ENCODE measurements at places on chromosomes 11 and 22.

DNA sequence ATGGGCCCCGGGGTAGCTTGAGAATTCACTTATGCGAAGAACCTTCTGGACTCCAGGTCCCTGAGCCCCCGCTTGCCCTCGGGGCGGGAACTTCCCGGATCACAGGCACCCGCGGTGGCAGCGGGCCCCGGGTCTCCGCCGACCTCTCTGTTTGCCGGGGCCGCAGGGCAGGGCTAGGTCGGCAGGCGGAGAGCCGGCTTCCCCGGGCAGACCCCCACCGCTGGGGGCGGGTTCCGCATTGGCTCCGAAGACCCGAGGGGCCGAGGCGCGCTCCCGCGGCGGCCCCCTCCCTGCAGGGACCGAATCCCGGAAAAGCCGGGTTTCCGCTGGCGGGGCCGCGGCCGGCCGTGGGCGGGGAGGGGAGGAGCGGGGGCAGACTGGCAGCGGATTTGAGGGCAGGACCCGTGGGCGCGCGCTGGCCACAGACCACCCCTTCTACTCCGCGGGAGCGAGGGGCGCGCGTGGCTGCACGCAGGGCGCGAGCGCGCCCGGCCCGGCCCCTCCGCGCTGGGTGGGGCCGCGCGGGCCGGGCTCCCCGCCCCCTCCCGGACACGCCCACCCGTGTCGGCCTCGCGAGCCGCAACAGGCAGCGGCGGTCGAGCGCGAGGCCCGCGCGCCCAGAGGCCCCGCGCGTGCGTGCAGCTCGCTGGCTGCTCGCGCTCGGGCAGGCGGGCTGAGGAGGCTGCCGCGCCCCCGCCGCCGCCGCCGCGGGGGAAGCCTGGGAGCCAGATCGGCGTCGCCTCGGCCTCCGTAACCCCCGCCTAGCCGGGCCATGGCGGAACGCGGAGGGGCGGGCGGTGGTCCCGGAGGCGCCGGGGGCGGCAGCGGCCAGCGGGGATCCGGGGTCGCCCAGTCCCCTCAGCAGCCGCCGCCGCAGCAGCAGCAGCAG, at the start of gene PACS1:
TSS of gene PACS1 (plus strand) at position 558 of the 889 bp plus-strand sequence. CDS start at position 773, 215 bp downstream.
- peak; percentile 95 for DNase-seq

DNA sequence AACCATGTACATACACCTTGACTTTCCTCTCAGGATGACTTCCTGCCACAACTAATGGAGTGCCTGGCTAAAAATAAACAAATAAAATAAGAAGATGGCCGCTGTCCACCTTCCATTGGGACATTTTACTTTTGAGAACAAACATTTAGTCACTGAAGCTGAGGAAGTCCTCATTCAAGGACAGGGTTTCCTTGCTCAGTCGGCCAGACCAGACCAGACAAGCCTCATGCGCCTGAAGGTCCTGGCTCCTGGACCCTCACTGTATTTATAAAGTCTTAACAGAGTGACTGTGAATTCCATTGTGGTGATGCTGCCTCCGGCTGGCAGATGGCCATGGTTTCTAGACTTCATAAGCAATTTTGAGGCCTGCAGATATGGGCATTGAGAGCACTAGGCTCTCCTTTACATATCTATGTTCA, 114.5 kb downstream of the MAML2 start:
- no peak for DNase-seq

DNA sequence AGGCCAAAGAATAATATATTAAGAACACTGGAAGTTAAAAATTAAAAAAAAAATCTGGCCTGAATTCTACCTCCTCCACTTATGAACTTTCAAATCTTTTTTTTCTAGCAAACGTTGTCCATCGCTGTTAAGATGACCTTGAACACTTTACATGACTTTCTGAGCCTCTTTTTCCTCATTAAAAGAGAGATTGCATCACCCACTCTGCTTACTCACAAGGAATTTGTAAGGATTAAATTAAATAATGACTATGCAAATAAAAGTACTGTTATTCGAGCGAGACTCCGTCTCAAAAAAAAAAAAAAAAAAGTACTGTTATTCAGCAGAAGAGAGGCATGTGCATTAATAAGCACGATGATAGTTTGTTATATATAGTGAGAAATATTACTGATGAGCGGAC, 285.1 kb upstream of the CCDC90B start:
- no peak for DNase-seq

GRCh38 chr22:24066260-24066659, 55.2 kb downstream of the CABIN1 start:
- DNase-seq: no peak

DNA sequence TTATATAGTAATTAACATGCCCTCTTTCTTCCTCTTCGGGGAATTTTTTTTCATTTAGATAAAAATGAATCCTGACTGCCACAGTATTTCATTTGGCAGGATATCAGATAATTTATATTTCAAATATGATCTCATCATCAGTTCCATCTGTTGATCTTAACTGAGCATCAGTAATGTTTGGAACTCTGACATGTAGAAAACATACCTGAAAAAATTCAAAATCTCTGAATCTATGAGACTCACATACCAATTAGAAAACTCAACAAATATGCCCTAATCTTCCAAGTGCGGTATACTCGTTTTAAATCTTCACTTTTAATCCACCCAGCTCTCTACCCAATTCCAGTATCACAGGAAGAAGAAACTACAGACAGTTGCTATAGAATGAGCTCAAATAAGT, 161.9 kb downstream of the MSANTD4 start:
- DNase-seq: no peak

DNA sequence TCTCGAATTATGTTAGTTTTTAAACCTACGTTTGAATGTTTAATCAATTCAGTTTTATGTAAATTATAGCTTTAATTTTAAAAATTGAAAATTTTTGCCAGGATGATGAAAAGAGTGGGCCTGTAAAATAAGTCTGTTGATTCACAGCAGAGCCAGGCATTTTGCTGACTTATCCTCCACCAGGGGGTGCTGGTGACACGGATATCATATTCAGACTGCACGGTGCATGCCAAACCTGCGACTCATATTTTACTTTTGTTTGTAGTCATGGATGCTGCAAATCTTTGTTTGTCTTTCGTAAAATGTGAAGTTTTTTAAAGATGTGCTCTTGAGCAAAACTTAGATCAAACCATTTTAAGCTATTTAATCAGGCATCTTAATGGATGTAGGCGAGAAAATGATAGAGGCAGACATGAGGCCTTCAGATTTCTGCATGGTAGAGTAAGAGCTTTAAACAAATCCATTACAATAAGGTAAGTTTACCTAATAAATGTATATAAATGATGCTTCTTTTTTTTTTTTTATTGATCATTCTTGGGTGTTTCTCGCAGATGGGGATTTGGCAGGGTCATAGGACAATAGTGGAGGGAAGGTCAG, 3.6 kb upstream of the OR8B3 start:
- peak; percentile 73 for DNase-seq

DNA sequence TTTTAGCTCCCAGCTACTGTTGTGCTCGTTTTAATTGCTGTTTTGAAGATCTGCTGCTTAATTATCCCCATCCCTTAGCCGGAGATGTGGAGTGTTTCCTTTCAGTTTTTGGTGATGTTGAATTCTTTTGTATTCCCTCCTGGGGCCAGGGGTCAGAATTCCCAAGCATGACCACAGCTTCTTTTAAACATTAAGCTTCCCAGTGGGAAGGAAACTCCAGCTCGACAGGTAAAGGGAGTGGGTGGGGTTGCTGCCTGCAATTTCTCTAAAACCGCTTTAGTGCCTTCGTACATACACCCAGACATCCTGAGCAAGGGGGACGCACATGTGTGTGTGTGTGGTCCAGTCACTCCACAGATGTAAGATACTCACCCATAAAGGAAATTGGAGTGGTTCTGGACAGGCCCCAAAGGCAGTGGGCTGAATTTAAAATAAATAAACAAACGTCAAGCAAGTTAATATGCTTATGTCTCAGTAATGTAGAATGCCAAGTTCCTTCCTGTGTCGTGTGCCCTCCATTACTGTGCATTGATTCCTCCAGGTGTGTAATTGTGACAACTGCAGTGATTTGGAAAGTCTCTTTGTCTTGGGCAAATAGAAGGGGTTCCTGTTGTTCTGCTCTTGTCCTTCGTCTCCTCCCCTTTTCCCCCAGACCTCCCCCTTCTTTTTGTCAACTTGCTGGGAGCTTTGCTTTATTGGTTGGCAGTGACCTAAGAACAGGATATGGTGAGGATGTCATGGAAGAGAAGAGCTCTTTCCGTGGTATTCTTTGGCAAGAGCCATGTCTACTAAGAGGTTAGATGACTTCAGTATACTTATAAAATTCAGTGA, 19.2 kb upstream of the ADSL start:
- DNase-seq: no peak

DNA sequence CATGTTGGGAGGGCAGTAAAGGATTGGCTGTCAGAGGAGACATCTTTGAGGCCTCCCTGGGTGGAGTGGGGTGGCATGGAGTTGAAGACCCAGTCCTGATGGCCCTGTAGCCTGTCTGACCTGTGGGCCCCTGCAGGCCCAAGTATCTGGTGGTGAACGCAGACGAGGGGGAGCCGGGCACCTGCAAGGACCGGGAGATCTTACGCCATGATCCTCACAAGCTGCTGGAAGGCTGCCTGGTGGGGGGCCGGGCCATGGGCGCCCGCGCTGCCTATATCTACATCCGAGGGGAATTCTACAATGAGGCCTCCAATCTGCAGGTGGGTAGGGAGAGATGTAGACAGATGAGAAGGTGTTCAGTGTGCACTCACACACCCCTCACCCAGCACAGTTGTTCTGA, 2.6 kb downstream of the NDUFV1 start:
- no peak for DNase-seq

DNA sequence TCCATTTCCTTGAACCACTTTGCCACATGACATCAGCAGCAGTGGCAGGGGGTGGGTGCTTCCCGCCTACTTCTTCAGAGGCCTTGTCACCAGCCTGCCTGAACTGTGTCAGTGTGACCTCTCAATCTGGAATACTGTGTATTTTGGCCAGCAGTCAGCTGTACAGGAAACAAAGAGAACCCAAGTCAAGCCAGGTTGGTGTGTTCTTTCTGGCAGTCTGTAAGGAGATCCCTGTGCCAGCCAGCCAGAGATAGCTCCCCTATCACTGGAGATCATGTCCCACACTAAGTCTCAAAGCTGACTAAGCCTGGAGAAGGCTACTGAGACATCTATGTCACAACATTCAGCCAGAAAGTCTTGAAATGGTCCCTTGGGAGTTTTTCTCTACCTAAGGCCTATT, 142.1 kb downstream of the TRPC6 start:
- DNase-seq: no peak

GRCh38 chr11:34188181-34188580, 82.8 kb downstream of the NAT10 start:
- no peak for DNase-seq

DNA sequence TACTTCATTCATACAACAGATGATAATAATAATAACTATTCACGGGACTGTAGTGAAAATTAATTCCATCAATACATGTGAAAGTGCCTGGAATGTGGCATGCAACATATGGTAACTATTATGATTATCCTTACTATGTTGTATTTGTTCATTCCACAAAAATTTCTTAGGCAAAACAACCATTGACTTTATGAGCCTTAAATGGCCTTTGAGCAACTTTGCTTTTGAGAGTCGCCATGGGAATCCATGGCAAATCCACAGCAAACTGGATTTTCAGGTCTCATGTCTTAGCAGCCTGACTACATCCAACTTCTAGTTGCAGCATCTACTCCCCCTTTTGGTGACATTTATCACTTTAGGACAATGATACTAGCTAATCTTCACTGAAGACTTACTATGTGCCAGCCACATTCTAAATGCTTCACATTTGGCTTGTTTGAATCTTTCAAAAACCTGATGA, 56.8 kb downstream of the SLC1A2 start:
- DNase-seq: no peak

DNA sequence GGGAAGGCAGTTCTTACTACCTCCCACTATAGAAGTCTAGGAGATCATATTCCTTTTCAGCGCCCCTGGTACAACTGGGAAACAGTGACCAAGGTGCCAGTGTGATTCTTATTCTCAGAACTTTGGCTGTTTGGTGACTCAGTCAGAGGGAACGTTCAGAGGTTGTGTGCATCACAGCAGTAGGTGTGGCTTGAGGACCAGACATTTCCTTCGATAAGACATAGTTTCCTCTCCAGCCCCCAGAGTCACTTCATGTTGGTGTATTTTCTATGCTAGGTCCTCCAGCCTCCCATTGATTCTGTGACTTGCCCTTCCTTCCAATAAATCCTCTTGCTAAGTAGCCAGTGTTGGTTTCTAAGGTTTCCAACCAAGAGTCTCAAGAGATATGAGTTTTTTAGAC, 171.9 kb upstream of the MPPED2 start:
- no peak for DNase-seq

- DNase-seq: no peak
Observed at GRCh38 chr11:119572481-119573424, 149.8 kb upstream of the THY1 start.

DNA sequence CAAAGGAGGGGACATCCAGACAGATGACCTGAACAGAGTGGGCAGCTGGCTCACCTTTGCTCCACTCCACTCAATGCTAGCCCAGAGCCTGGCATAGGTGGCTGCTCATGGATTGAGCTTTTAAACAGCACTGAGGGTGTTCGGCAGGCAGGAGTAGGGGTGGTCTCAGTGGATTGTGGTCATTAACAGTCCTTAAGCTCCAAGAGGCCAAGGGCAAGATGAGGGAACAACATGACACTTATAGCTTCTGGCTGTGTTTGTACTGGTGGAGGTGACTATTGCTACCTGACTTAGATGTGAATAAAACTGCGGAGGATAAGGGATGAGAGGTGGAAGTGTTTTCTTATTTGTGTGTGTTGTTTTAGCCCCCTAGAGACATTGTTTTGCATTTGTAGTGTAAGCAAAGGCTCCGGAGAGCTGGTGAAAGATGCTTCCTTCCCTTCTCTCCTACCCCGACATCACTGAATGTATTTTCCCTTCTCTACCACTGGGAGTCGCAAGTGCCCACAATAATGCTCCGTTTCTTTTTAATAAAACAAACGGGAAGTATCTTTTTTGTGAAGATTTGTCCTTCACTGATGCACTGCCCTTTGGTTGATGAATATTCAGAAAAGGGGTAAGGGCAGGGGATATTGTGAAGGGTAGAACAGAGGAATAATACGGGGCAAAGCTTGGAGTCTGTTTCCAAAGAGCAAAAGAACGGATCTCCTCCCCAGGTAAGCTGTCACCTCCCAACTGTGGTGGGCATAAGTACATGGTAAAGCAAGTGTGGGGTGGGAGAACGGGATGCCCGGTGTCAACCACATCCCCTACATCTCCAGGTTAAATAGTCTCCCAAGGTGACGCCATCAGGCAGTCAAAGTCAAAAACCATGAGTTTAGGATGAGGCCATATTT, 27.5 kb upstream of the MTNR1B start:
- peak; percentile 59 for DNase-seq

DNA sequence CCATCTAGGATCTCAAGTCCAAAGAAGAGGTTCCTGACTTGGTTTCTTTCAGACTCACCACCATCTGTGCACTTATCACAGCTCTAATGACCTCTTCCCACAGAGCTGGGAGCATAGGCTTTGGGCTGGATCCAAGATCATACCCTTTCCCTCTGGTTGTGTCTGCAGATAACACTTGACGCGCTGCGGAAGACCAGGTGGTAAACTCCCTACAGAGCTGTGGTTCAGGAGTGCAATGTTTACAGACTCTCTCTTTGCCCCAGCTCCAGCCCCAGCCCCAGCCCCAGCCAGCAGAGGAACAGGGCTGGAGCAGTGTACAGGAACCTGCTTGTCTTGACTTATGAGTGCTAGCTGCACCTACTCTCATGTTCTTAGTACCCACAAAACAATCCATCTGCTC, 274.4 kb upstream of the SYN3 start:
- no peak for DNase-seq

- DNase-seq: no peak
Observed at GRCh38 chr11:109023036-109023435, 358.2 kb downstream of the DDX10 start.

GRCh38 chr11:34226210-34226609, 120.8 kb downstream of the NAT10 start:
- no peak for DNase-seq

GRCh38 chr11:20238712-20239111, 78.4 kb upstream of the DBX1 start:
- DNase-seq: no peak
